ENCODE measurements at places on chromosomes 5 and 9. TPM values are rescaled to one million over a fixed set of nuclear protein-coding genes. Genes with fewer than 3 reads are reported as not detected.

The MEGF10 gene
- total RNA-seq = 1.1 TPM

The TRIM7 gene
- total RNA-seq = 3.0 TPM

- no peak for DNase-seq
These were observed 167.5 kb upstream of the DMRT1 start for GRCh38 chr9:673966-674526.

The PRELID2 gene
- 28.2 TPM for total RNA-seq

The PCDHGA3 gene
- 2.9 TPM for total RNA-seq

DNA sequence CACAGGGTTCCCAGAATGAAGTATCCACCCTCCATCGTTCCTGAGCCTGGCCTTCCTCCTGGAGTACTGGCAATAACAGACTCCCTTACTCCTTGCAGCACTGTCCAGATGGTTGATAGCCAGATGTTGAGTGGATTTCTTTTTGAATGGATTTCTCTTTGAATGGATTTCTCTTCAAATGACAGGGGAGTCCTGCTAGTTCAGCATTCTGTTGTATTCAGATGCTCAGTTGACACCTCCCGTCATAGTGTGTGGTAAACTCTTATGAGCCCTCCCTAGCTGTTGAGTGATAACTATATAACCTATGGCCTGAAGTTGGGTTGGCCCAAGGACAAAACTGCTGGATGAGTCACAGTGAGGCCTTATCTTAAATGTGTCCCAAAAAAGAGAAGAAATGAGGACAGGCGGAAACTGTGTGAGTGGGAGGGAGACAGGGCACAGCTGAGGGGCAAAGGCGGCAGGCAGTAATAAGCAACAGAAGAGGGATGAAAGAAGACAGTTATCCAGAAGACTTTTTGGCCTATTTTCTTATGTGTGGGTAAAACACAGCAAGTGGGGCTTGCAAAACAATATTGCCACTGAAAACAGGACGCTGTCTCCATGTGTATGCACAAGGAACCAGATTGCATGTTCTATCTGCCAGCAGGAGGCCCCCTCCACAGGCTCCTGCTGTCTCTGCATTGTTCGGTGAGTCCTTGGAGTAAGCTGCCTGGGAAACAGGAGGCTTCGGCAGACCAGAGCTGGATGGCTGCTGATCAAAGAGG, 209.5 kb upstream of the S1PR3 start:
- DNase-seq = no peak

The FGF10 gene
- total RNA-seq = 12.8 TPM

- no peak for DNase-seq
These were observed 14.6 kb upstream of the RNU6ATAC start for GRCh38 chr9:134178768-134179551.

DNA sequence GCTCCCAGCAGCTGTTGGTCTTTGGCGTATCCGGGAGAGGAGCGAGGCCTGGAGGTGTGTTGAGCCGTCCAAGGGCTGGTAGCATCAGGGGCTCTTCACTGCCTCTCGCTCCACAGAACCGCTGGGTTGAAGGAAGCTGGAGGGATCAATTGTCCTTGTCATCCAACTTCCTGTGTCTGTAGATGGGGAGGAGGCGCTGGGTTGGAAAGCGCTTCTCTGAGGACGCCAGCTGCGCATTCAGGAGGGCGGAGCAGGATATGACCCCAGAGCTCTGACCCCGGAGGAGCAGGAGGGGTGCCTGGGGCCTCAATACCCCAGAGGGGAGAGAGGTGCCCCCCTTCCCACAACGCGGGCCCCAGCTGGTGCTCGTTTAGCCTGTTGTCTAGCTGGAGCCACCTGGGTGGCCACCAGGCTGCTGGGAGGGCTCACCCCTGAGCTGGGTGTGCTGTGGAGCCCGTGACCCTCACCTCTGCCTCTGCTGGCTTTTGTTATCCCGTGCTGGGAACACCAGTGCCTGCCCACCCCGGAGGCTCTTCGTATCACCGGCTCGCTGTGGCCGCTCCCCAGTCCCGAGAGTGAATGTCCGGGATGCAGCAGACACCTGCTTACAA, 2.0 kb upstream of the DBH start:
- DNase-seq = no peak

The TNFSF15 gene
- 16.2 TPM for total RNA-seq
